ENCODE measurements at places on chromosomes 12 and 14.
A peak's percentile ranks its signal among the peaks of the same experiment; 100 is the strongest.

DNA sequence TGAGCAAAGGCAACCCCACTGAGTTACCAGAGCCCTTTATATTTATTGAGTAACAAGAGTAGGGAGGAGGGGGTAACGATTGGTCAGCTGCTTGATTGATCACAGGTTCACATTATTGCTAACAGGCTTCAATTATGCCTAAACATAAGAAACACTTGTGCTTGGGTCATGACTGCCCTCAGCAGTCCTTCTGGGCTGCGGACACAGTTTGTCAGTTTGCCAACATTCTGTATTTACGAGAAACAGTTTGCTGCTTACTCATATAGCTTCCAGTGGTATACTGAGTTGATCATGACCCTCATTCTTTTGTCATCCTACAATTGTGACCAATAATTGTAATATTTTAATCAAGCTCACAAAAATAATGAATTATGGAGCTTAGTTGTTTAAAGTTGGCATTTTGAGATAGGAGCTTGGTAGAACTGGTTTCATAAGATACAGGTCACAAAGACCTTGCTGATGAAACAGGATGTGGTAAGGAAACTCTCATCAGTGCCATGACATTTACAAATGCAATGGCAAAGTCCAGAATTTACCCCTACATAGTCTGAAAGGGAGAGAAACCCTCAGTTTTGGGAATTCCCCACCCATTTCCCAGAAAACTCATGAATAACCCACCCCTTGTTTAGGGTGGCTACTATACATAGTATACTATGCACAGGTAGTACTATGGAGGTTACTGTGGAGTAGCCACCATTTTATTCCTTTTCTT lies 1421.0 kb upstream of the FLRT2 start:
- peak; percentile 2 for DNase-seq

GRCh38 chr12:28409892-28410291 lies 219.6 kb downstream of the CCDC91 start:
- DNase-seq, result peak; percentile 76

DNA sequence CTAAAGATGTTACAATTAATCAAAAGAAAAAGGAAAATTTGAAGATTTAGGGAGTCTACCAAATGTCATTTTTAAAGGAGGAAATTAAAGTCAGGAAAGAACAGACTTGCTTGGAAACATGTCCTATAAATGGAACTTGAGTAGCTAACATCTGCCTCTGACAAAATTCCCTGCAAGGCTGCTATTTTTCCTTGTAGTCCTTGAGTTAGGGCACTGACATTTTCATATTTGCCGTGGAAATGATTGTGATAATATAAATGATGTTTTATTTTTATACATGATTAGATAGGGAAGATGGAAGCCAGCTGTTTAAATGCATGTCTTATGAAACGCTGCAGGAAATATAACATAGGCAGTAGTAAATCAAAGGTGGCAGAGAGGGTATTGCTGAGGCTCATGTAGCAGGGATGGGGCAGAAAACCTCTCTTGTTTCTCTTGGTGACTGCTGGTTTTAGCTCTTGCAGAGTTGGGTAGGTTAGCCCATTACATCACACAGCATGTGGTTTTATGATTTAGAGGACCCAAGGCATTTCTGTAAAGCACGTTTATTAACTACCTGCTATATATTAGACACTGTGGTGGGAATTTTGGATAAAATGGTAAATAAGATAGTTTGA lies 21.7 kb downstream of the NUBPL start:
- DNase-seq, result no peak

GRCh38 chr12:62050785-62051184 lies 209.4 kb upstream of the USP15 start:
- no peak for DNase-seq

DNA sequence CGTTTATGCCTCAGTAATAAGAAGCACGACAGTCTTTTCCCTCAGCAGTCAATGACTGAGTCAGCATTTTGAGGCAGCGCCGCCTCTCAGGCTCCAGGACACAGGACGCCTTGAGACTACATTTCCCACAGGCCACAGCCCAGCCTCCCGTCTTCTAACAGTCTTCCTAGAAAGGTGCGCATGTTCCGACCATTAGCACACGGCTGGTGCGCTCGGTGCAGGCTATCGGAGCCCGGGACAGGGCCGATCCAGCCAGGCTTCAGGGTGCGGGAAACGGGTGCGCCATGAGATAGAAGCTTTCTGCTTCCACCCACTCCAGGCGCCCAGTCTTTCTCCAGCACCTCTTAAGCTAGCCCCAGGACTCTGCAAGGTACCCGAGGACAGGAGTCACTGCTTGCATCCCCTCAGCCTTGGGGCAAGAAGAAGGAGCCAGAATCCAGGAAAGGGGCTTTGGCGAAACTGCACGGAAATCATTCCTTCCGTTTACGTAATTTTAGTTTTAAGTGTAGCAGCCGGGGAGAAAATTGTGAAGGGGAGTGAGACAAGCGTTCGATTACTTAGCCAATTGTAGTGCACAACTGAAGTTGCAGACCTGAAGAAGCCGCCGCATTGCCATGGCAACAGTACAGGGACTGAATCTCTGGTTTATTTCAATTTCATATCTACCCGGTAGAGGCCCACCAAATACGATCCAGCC lies 54.0 kb downstream of the ZNF641 start:
- DNase-seq, result peak; percentile 87

DNA sequence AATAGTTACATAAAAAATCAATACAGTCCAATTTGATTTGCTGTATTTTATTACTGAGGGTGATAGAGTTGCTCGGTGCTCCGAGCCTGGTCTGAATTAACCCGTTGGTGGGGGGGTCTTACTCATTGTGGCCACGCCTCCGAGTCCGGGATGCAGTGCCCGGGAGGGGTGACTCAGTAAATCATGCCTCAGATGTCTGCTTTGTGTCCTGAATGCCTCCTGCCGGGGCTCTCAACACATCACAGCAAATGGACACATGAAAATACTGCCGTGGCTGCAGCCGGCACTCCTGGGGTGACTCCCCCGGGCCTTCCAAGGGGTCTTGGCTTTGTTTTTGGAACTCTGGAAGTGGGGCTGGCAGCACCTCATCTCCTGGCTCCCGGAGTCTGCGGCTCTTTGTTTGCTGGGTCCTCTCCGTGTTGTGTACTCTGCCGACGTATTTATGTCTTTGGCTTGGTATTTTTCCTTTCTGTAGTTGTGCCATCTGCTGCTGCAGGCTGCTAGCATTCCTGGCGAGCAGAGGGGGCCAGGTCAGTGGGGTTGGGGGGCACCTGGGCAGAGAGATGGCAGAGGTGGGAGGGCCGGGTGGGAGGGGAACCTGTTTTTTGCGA lies 129.0 kb downstream of the AACS start:
- DNase-seq, result peak; percentile 21

DNA sequence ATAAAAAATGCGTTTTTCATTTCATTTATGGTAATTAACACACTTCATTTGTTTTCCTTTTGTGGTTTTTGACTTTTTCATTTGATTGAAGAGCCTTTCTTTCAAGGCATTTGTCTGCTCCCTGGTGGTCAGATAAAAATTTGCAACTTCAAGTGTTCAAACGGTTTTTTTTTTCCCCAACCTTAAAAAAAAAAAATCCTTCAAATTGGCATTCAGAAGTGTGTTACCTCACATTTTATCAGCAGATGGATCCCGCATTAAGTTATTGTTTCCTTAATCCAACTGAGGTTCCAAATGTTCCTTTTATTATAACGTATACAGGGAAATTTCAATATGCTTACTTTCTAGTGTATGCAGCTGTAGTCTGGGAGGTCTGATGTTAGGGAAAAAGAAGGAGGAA lies 47.2 kb downstream of the MYF5 start:
- DNase-seq, result peak; percentile 30

- no peak for DNase-seq
Observed at GRCh38 chr14:67806246-67806645, 10.1 kb downstream of the ZFYVE26 start.

DNA sequence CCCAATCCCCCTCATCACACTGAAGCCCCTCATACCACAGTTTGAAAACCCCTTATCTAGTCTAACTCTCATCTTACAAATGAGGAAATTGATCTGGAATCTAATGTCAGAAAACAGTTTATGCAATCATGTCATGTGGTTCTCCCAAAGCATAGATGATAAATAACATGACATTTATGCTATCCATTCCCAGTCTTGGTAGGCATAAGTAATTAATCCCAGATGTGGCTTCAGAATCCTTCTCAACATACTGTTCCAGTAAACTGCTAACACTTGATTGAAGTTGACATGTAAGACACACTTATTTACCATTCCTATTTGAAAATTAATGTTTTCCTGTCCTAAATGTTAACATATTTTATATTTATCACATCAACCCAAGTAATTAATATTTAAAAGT lies 168.7 kb downstream of the GALC start:
- no peak for DNase-seq

DNA sequence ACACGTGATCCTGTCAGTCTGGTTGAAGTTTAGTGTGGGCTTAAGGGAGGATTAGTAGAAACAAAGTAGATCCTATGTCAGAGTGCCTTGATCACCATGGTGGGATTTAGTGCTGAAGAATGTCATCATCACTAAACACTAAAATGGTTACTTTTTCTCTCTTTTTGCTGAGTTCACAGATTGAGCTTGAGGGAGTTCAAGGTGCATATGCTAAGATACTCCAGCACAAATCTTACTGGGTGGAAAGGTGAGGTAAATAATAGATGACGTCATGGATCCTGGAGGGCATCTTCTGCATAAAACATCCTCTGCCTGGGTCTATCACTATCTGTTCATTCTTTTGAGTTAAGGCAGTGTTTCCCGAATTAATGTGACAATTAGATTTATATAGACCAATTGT lies 4.9 kb downstream of the GALNT8 start:
- DNase-seq, result no peak
